ENCODE measurements at places on chromosomes 7 and 10.

GRCh38 chr7:94403546-94403945, 8.9 kb downstream of the COL1A2 start:
- DNase-seq, result no peak

DNA sequence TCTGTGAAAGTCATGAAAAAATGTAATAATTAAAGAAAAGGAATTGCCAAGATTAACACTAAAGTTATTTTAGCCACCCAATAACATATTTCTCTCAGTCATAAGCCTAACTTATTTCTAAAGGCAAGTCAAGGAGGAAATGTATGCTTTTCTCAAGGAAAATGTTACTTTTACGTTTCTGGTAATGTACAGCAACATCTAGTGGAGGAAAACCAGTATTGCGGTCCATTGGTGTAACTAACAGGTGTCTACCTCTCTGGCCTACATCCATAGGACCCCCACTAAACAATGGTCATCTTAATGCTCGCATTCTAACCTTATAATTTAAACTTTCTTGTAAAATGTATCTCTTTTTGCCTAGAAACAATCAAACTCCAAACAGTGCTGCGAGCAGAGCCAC, 437.5 kb downstream of the KIF20B start:
- no peak for DNase-seq

DNA sequence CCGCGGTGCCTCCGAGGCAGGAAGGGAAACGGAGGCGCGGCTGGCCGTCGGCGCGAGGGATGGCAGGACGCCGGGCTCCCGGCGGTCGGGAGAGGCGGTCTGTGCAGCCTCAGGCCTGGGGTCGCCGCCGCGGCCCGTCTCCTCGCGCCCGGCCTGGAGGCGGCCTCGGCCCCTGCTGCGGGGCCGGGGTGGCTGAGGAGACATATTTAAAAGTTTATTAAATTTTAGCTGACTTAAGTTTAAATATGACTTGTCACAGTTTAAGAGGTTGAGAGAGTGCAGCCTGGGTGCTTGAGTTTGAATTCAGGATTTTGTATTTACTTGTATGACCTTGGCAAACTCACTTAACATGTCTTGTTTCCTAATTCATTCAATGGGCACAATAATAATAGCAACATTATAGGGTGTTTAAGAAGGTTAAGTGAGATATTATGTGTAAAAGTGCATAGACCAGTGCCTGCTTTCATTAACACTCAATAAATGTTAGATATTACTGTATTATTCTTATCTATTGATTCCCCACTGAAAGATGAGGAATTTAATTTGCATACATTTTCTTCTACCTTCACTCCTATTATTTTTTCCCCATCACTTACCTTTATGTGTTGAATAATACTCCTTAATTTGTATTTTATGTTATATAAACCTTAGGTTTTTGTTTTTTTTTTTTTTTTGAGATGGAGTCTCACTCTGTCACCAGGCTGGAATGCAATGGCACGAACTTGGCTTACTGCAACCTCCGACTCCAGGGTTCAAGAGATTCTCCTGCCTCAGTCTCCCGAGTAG, 718 bp downstream of the DYNC2I1 start:
- DNase-seq, result no peak

GRCh38 chr7:44210107-44210506, 9.3 kb downstream of the YKT6 start:
- no peak for DNase-seq

GRCh38 chr7:31079824-31080511, 27.9 kb downstream of the ADCYAP1R1 start:
- no peak for DNase-seq

GRCh38 chr7:77235276-77235675, 35.7 kb upstream of the FGL2 start:
- no peak for DNase-seq

- DNase-seq, result no peak
Measured at GRCh38 chr10:1264001-1264400, 207.8 kb downstream of the WDR37 start.

DNA sequence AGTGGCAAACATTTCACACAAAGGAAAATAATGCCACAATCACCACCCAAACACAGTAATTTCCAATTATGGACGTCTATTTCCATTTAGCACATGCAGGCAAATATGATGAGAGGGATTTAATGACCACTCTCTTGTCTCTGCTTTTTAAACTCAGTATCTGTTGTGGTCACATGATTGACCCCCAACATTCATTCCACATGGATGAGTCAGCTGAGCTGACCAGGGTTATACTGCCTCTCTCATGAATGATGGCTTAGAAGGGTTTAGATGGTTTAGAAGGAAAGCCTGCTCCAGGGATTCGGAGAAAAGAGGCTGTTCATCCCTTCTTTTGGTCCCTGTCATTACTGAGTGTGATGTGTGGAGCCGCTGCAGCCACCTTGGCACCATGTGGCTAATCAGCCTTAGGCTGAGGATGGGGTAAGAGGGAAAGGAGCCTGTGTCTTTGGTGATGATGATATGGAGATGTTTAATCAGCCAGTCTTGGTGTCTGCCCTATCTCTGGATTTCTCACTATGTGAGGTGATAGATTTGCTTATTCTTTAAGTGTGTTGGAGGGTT, 38.2 kb upstream of the JAKMIP3 start:
- no peak for DNase-seq

DNA sequence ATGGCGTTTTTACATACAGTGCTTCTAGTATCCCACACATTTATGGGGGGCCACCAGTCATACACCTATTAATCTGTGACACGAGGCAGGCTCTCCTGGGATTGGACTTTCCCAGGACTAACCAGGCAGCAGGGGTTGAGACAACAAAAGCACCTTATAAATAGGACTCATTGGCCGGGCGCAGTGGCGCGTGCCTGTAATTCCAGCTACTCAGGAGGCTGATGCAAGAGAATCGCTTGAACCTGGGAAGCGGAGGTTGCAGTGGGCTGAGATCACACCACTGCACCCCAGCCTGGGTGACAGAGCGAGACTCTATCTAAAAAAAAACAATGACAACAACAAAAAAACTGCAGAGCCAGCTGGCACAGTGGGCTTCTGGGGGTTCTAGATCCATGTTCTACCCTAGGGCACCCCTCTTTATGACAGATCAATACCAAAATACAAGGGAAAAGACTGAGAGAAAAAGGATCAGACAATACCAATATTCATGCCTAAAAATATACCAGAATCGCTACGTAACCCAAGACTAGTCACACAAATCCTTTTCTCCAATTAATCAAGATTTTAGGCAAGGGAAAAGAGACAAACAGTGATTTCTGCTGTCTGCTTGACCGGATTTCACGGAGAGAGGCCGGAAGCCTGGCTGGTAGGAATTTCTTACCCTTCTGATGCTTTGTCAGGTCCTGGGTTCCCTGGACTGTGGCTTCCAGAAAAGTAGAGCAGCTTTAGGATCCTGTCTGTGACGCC, 98.4 kb upstream of the CCNY start:
- no peak for DNase-seq

DNA sequence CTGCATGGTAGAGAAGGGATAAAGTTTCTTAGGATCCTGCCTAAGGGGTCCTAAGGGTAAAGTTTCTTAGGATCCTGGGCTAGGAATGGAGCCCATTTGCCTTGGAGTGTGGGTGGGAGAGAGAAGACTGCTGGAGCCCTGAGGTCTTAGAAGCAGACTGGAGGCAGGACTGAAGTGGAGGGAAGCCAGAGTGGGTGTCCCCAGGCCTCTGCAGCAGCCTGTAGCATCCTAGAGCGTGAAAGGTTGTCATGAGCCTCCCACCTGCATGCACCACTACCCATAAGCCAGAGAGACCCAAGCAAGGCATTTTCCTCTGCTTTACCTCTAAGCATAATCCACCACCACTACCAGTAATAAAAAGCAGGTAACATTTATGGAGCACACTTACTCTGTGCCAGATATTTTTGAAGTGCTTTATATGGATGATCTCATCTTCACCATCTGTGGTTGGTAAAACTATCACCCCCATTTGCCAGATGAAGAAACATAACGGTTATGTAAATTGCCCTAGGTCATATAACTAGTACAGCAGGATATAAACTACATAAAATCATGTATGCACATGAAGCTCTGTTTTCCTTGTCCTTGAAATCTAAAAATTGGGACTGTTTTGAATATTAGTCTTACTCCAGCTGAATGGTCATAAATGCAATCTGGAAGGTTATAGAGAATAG, 103.5 kb upstream of the CCDC6 start:
- DNase-seq, result no peak

- DNase-seq, result no peak
Measured at GRCh38 chr7:18241543-18242231, 214.0 kb upstream of the PRPS1L1 start.

- DNase-seq, result no peak
Measured at GRCh38 chr10:59829024-59829423, 75.8 kb upstream of the MRLN start.

Data from GM12891 (cell line).